ENCODE measurements at places on chromosomes 4 and X.
A peak's percentile ranks its signal among the peaks of the same experiment; 100 is the strongest.

DNA sequence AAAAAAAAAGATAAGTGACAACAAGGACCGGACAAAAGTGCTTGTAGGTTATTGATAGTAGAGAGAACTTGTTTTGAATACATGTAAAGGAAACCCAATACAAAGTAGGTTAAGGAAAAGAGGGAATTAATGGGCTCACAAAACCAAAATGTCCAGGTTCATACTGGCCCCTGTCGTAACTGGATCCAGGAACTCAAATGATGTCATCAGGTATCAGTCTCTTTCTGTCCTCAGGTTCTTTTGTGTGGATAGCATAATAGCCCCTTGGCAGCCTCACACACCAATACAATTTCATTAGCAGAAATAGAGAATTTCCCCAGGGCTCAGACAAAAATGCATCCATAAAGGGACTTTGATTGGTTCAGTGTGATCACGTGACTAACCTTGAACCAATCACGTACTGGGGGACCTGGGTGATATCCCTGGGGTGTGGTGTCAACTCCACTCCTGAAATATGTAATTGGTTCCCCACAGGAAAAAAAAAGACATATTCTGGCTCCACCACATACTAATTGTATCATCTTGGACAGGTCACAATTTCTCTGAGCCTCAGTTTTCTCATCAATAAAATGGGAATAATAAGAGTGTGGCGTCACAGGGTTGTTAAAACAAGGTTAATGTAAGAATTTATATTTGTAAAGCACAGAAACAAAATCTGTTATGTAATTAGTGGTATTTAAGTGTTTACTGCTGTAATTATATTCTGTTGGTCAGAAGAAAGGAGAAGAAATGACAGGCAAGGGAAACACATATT, 174.8 kb downstream of the PDGFRA start:
- no peak for DNase-seq

DNA sequence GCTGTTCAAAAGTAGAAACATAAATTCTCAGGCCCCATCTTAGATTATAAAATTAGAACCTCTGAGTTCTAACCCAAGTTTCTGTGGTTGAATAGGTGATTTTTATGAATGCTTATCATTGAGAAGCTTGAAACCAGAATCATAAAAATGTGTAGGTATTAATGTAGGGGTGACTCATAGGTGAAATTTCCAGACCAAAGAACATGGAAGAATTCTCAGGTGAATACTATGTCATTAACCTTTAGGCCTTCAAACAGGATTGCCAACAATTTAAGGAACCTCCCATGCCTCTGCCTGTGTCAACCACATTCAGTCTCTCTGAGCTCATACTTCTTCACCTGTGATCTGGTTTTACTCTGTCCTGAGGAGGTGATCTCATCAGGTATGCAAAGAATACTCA, 177.8 kb downstream of the NPFFR2 start:
- DNase-seq, result no peak

DNA sequence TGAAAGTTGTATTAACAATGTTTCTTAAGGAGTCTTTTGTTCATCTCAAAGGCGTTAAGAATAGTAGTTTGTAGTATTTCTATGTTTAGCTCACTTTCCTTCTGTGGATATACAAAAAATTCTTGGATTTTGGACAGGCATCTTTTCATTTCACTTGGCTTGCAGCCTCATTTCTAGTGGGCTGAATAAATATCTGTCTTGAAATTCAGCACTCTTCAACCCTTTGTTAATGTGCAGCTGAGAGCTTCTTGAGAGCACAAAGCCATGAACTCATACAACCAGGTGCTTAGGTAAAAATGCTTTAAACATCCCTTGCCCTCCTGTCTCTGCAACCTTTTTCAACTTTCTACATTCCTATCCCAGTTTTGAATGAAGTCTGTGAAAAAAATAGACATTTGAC, 1003.2 kb downstream of the C4orf33 start:
- no peak for DNase-seq

GRCh38 chrX:155048977-155049619, 21.8 kb downstream of the CMC4 start:
- peak; percentile 9 for DNase-seq

DNA sequence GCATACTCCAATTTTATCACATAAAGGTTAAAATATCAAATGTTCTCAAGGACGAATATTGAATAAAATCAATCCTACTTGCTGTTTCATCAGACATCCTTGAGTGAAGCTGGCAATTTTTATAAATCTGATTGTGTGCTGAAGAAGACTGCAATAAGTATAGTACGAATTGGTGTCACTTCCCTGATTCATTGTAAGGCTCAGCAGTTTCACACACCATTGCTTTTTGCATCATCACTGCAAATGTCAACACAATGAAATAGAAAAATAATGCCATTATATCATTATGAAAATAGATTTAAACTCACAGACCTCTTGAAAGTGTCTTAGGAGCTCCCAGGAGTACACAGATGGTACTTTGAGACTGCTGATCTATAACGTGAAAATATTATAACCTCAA, 172.5 kb downstream of the ANKRD50 start:
- DNase-seq, result no peak

- DNase-seq, result no peak
These were observed 80.6 kb downstream of the FRYL start for GRCh38 chr4:48699475-48699874.

DNA sequence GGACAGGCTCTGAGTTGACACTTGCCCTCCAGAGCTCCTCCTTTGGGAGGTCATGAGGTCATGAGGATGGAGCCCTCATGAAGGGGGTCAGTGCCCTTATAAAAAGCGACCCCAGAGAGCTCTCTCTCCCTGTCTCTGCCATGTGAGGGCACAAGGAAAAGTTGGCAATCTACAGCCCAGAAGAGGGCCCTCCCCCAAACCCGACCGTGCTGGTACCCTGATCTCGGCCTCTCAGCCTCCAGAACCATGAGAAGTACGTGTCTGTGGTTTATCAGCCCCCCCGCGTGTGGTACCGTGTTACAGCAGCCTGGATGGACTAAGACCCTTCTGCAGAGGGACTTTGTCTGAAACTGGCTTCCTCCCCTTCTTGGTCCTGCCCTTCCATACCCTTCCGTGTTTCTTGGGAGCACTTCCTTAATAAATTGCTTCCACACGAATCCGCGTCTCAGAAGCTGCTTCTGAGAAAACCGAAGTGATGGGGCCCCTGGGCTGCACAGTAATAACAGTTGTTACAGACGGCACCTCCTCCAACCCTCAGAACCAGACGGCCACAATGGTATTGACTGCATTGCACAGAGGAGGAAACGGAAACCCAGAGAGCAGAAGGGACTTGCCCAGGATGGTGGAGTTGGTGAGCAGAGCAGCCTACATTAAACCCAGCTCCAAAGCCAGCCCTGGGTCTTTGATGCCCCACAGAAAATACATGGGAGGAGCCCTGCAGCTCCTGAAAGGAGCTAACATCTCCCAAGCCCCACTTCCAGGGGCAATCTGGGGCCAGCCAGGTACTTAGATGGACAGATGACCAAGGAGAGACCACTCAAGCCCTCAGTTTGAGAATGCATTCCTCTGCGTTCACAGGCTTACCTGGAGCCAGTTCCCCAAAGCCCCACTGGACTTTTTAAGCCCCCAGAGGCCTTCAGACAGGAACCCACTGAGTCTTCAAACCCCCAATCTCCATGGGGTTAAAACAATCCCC, 242.7 kb downstream of the BCOR start:
- peak; percentile 30 for DNase-seq

DNA sequence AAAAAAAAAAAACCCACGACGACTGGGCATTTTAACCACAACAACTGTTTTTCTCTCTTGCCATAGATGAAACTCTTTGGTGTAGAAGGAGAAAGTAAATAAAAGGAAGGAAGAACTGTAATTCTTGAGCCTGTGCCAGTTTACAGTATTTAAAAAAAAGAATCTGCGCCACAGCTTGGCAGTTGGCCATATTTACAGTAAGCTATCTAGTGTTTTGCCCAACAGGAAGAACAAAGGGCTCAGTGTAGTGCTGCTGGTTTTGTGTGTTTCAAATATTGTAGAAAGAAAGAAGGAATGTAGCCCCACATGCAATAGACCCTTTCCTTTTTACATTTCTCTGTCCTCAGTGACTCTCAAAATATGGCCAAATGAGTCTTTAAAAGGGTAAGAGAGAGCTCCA, 66.1 kb downstream of the NR3C2 start:
- no peak for DNase-seq

DNA sequence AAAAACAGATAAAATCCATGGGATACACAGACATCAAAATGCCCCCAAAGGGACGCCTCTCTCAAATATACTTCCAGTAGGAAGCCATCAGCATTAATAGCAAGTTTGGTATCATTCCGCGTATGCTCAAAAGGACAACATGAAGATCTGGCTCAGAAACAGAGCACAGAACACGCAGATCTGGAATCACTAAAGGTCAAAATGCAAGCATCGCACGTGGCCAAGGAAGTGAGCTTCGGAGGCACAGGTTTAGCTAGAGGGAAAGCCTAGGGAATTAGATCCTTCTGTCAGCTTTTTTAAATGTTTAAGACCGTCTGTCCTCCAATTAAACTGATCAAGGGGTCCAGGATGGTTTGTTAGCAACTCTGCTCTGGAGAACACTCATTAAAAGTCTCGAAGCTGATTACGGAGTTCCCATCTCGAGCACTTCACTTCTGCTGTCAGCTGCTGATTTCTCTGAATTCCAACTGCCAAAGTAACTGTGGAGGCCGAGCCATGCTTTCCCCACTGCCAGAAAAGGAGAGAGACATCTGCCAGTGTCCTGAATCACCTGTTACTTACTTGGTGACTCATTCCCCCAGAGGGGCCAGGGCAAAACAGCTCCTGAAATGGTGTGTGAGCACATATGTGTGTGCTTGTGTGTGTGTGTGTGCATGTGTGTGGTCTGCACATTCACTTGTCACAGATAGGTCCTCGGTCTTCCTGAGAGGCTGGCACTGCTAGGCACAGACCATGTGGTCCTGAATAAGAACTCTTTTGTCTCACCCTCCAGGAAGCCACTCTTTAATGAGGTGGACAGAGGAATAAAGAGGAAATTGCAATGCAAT, 177.7 kb upstream of the PPARGC1A start:
- no peak for DNase-seq

DNA sequence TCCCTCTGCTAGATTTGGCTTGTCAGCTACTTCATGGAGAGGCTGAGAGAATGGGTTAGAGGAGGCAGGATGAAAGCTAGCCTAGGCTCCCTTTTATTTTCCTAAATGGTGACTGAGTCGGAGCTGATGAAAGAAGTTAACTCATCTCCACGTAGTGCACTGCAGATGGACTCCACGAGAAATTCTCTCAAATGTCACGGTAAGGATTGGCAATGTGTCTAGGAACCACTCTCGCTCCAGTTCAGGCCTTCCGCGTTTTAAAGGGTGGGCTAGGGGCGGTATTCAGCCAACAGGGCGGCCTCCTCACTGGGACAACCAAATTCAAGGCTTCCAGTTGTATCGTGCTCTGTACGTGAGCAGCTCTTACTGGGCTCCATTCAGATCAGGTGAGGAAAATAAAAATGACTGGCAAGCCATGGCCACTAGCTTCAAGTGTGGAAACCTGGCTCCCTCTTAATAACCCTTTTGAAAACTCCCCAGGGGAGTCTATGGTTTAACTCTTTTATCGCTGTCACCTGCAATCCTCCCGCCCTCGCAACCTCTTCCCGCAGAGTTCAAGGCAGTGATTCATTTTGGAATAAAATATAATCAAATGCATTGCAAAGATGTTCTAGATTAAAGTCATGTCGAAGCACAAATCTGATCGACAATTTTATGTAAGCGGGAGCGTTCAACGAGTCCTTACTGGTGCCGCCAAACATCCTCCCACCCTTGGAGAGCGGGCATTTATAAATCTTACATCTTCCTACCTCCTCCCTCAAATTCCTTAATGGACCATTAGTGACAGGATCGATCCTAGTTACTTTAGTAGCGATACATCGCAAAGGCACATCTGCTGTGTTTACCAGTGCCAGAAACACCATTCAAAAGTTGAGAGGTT, 1.2 kb downstream of the SPOCK3 start:
- DNase-seq, result no peak

GRCh38 chr4:184383497-184384055, 90.8 kb downstream of the IRF2 start:
- no peak for DNase-seq

GRCh38 chr4:30354605-30355004, 365.6 kb upstream of the PCDH7 start:
- no peak for DNase-seq

- DNase-seq, result no peak
These were observed 7.6 kb upstream of the DCLK2 start for GRCh38 chr4:150070464-150071170.

- DNase-seq, result no peak
These were observed 618.1 kb upstream of the GRIA3 start for GRCh38 chrX:122565952-122566351.
